Pons (tissue), 1 donor: ENCODE measurements at places on chromosomes 11 and 22.
A peak's percentile ranks its signal among the peaks of the same experiment; 100 is the strongest.

GRCh38 chr11:31792456-31792855 lies 18.7 kb downstream of the PAX6 start:
- no peak for DNase-seq

- no peak for DNase-seq
These were observed 13.4 kb downstream of the DGCR2 start for GRCh38 chr22:19108807-19109197.

DNA sequence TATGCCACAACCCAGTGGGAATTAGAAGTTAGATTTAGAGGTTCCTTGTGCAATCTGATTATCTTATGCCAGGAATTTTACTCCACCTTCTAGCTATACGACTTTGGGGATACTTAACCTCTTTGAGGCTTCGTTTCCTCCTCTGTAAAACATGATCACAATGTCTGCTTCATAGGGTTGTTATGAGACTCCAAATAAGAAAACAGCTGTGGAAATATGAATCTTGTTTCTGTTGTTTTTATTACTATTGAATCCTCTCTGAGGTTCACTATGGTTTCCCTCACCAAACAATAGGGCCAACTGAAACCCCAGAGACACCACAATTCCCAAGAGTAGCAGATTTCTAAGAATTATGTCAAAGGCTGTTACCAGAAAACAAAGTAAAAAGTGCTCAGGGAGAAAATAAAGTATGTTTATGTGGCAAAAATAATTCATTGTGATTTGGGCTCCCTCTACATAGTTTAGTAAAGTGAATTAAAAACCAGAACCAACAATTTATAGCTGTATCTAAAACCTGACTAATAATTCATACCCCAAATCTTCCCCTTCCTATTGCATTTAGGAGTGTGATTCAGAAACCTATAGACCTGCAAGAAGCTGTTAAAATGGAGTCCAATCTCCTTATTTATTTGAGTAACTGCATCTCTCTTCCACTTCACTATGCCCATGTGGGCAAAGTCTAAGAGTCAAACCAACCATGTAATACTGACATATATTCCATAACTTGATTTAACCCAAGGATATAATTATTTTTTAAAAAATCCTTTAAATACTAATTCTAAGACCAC lies 38.4 kb downstream of the AMBRA1 start:
- DNase-seq, result no peak

GRCh38 chr22:46173152-46173551 lies 22.8 kb downstream of the PPARA start:
- peak; percentile 23 for DNase-seq

GRCh38 chr11:112881461-112881860 lies 79.8 kb upstream of the NCAM1 start:
- peak; percentile 97 for DNase-seq

DNA sequence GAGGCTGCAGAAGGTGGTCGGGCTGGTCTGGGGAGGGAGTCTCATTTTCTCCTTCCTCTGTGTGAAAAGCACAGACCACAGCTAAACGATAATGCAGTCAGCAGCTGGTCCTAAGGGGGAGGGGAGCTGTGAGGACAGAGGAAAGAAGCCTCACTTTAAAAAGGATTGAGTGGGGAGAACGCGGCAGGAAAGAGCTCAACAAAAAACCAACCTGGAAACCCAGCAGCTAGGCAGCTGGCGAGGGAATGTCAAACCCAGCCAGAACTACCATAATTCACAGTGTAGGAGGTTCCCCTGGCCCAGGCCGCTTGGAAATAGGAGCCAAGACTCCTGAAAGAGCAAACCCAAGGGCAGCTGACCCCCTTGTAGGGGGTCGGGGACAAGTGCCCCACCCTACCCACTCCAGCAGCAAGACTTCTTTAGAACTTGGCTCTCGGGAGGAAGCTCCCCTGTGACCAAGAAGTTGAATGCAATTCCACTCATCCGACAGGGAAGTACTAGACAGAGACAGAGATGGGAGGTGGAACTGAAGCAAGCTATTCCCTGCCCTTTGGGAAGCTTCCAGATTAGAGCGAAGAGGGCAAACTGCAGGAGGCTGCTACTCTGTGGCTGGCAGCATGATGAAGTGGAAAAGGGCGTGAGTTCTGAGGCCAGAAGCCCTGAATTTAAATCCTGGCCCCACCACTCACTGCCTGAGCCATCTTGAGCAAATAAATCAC lies 16.5 kb upstream of the DGKZ start:
- DNase-seq, result no peak

- peak; percentile 5 for DNase-seq
These were observed 53.3 kb upstream of the PTPN5 start for GRCh38 chr11:18844753-18845367.

DNA sequence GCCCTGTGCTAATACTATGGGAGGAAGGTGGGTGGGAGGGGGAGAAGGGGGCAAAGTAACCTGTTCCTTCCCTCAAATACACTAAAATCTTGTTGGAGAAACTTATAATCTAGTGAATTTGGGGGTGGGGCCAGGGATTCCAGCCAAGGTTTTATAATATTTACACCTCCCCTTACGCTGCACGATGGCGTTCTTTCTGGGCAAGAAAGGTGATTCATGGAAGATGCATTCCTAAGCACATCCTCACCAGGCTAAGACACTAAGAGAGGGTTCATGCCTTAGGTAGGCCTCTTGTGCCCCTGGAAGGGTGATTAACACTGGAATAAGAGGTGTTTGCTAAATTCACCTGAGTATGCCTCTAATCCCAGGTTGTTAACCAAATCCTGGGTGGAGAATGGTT lies 82.6 kb downstream of the BARX2 start:
- DNase-seq, result no peak

DNA sequence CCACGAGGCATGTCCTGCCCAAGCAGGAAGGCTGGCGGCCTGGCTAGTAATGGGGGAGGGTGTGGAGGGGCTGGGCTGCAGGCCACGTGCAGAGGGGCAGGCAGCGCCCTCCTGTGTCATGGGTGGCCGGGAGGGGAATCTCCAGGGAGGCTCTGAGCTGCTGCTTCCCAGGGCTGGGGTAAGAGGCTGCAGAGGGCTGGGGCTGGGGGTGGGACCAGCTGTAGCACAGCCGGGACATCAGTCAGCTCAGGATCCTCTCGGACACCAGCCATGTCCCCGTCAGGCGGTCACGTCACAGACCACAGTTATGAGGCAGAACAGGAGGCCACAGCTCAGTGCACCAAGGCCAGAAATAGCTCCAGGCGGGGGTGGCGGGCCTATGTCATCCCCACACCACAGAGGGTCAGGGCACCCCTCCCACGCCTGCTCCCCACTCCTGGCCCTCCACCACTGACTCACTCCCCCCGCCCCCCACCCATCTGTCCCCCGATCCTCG lies 21.1 kb downstream of the RTN4R start:
- no peak for DNase-seq

- no peak for DNase-seq
These were observed 601.8 kb downstream of the INSC start for GRCh38 chr11:15716550-15716949.

GRCh38 chr11:106827687-106828086 lies 190.6 kb downstream of the GUCY1A2 start:
- DNase-seq, result no peak

DNA sequence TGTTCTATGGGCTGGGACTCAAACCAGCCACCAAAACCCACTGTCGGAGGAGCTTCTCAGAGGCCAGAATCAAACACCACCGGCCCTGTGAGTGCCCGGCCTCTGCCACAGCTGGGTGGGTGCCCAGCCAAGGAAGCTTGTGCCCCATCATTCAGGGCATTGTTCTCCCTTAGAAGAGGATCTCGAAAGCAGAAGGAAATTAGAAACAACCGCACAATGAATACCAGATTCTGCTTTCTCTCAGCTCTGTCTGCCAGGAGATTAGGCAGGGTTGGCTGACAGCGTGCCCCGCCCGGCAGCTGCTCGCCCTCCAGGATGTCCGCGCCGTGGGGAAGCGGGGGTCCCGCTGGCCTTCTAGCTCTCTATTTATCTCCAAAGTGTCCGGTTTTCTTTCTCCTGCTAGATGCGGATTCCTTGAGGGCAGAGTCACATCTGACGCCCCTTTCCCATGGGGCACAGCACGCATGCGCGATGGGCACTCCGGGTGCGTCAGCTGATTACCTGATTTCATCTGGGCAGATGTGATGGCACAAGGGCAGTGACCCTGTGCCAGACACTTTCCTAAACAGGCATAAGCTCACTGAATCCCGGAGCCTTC lies 25.5 kb downstream of the SCGB1A1 start:
- DNase-seq, result peak; percentile 87

GRCh38 chr11:18789942-18790341 lies 1.7 kb downstream of the PTPN5 start:
- DNase-seq, result no peak

DNA sequence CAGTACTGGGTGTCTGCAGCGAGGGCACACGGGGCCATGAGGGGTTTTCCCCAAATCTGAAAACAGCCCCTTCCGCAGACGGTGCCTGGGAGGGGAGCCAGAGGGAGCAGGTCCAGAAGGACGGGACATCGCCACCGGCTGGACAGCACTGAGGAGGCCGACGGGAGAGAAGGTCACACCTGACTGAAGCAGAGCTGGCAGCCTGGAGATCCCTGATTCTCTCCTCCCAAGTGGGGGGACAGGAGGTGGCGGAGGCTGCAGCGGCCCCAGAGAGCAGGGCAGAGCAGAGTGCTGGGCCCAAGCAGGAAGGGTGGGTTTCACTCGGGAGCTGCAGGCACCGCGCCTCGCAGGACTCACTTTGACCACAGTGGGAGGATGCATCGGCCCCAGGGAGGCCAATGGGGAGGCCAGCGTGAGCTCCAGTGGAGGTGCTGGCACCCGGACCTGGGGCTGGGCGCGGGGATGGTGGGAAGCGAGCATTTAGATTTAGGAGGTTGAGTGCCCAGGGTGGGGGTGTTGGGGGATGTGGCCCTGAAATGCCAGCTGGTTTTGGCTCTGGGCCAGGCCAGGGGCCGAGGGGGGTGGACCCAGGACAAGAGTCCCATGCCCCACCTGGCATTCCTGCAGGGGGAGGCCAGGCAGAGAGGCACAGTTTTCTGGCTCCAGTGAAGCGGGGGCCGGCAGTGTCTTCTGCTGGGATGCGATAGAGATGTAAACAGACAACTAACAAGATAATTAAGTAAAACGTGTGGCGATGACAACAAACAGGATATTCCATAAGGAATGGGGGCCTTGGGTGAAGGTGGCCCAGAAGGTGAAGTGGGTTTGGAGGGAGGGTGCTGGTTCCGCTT lies 92.3 kb upstream of the FGF3 start:
- no peak for DNase-seq

DNA sequence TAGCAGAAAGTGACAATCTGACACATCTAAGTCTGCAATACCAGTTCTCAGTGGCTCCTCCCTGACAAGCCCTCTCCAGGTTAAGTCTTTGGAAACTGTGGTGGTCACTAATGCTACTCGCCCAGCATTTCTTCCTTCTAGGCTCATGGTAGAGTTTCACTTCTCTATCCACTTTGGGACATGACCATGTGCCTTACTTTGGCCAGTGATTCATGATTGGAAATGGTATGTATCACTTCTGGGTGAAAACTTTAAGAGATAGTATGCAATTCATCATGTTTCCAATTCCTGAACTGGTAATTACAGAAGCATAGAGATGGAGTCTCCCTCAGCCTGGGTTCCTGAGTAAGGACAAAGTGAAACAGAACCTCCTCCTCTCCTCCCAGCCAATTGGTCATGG lies 151.5 kb upstream of the LMO1 start:
- no peak for DNase-seq

DNA sequence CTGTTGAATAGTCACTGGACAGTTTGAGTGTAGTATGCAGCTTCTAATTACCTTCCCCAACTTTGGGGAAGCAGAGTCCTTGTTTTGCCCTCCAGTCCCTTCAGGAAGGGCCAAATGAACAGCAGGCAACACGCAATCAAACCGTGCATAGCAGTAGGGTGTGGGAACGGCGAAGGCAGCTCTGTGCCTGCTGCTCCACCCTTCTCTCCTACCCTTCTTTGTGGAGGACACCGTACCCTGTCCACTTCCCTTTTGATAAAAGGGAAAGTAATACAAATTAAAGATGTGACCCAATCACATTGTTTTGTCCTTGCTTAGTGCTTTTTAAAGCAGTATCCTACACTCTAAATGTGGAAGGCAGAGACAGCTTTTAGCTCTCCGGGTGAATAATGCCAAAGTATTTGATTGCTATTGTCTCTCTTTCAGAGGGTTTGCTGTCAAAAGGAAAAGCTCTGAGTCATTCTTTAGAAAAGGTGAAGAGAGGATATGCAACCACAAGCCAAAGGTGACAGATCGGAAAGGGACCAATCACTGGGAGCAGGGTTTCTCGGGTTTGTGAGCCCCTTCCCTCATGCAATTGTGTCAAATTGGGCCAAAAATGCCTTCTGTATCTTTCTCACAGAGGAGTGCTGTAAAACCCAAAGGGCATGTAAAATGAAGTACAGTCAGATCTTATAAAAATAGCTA lies 407.3 kb upstream of the CCDC90B start:
- DNase-seq, result no peak

GRCh38 chr11:2525166-2525861 lies 80.5 kb downstream of the KCNQ1 start:
- no peak for DNase-seq

GRCh38 chr11:130403271-130403804 lies 25.1 kb downstream of the ADAMTS8 start:
- DNase-seq, result peak; percentile 55

- no peak for DNase-seq
These were observed 926 bp upstream of the GALR3 start for GRCh38 chr22:37822079-37822833.

- DNase-seq, result no peak
These were observed 658.5 kb downstream of the BRD1 start for GRCh38 chr22:49169074-49169744.

DNA sequence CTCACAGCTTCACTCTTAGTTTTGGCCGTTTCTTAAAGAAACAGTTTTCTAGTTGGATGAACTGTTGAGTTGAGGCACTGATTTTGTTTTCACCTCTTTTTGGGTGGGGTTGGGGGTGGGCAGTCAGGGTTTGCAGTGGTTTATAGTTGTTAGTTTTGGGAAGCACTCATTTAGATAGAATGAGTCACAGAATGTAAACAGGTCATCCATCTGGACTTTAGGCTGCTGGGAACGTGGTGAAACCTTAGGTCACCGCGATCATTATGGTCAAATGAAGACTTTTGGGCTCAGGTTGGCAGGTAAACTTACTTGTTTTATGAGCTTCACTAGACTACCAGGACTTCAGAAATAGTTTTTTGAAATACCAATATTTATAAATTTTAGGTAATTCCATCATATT lies 48.4 kb downstream of the CSTPP1 start:
- DNase-seq, result no peak

- no peak for DNase-seq
These were observed 6.0 kb upstream of the TUBA8 start for GRCh38 chr22:18104566-18104965.

GRCh38 chr11:27694992-27695391 lies 5.3 kb downstream of the BDNF start:
- DNase-seq, result no peak

- peak; percentile 19 for DNase-seq
These were observed 24.5 kb downstream of the PISD start for GRCh38 chr22:31637447-31637890.

- DNase-seq, result no peak
These were observed 27.9 kb downstream of the GNAZ start for GRCh38 chr22:23098230-23098705.
